ENCODE measurements at places on chromosomes 2 and 18.

DNA sequence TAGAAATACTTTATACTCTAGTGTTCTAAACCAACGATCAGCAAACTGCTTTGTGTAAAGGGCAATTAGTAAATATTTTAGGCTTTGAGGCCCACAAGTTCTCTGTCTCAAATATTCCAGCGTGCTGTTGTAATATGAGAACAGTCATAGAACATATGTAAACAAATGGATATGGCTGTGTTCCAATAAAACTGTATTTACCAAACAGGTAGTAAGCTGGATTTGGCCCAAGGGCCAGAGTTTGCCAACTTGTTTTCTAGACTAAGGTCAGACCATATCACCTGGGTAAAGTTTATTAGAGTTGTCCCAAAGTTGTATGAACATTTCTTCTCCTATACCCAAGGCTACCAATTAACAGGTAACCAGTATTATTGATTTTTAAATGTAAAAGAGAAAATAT, 303.2 kb upstream of the MC4R start:
- no peak for DNase-seq

GRCh38 chr2:188902901-188903491, 71.2 kb upstream of the COL3A1 start:
- no peak for DNase-seq

DNA sequence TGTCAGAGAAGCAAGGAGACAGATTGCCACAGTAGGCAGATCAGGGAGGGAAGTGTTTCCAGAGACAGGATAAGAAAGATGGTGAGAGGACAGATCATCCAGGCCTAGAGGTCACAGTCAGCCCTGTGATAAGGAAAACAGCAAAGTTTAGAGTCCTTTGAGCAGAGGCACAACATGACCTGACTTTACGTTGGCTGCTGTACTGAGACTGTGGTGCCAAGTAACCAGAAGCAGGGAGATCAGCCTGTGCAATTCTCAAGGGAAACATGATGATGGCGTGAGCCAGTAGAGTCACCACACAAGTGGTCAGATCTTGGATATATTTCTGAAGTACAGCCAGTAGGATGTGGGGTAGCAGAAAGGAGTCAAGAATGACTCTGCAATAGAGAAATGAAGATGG, 43.7 kb downstream of the SMC6 start:
- DNase-seq = no peak

DNA sequence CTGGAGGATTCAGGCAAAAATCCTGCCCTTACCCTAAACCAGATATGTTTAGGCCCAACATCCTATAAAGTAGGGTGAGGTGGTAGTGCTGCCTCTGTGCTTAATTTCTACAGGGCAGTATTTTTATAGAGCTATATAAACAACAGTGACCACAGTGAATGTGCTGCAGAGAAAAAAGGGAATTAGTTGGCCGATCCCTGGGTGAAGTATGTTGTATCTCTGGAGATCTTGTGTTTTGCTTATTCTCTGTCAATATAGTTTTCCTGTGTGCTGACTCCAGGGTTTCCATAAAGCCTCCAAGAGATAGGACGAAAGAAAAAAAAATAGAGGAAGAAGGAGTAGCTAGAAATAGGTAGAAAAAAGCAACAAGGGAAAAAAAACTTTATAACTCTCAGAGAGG, 88.9 kb upstream of the THOC1 start:
- DNase-seq = no peak

DNA sequence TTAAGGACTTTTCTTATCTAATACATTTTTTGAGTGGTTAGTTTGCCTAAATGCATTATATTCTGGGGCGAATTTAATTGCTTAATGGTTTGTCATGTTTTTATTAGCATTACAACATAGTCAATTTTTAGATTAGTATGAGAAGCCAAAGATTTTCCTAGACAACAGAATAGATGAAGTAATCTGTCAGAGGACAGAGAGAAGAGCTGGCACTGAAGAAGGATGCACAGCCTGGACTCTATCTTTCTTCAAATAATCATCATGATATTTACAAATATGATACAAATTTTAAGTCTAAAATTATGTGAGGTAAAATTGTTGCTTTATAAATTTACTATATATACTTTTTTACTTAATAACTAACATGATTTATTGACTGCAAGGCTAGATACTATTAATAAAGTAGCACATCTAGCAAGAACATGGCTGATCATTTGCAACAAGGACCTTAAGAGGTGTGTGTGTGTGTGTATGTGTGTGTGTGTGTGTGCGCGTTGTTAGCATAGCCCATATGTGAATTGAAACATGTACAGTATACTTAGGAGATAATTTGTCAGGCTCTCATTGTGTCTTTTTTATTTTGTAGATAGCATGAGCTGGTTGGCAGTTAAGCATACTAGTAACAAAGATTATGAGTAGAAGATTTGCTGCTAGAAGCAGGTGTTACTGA, 752.2 kb downstream of the DCDC2C start:
- DNase-seq = no peak

- DNase-seq = no peak
Measured at GRCh38 chr18:36311026-36311570, 13.6 kb downstream of the FHOD3 start.

DNA sequence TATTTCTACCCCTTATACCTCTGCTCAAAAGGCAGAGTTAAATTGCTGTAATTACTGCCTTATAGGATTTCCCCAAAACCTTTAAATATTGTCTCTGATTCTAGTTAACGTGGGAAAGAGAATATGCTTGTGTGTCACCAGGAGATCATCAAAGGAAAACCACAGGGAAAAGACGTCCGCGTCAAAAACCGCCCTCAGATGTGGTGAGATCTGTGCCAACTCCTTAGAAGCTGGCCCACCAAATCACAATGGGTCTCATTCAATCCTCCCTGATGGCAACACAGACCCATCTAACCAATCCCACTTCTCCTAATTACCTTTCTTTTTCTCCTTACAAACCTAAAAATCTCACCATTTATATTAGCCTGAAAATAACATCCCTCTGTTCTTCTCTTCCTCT, 25.4 kb downstream of the VPS54 start:
- DNase-seq = no peak

All from SK-N-MC (cell line).